ENCODE measurements at places on chromosomes 2 and 18.

DNA sequence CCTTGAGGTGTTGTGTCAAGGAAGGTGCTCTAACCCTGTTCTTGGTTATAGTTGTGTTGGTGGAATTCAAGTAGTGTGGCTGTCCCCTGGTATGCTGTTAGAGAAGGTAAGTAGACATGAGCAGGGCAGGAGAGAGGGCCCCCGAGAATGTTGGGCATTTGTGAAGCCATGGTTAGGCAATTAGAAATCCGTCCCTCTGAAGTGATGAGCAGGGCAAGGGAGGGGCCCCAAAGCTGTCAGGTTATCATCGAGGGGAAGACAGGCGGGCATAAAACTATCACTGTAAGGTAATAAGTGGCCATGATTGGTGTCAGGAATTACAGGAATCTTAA, 5.2 kb downstream of the XRCC5 start:
- DNase-seq, result no peak

DNA sequence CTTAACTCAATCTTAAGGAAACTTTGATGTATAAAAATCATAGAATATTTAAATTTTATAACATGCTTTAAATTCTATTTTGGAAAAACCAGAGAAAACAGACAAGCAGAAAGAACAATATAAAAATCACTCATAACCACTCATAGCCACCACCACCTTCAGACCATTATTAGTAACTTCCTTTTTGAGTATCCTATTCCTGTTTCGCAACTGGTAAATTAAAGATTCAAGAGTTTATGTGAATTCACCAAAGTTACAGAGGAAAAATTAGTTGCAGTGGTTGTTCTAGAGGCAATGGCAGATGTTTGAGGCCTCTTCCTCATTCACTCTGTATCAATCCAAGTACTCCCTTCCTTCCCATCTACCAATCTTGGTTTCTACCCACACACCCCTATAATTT, 49.3 kb upstream of the PROKR1 start:
- DNase-seq, result no peak

- no peak for DNase-seq
These were observed 40.6 kb downstream of the GEMIN6 start for GRCh38 chr2:38818565-38818964.

DNA sequence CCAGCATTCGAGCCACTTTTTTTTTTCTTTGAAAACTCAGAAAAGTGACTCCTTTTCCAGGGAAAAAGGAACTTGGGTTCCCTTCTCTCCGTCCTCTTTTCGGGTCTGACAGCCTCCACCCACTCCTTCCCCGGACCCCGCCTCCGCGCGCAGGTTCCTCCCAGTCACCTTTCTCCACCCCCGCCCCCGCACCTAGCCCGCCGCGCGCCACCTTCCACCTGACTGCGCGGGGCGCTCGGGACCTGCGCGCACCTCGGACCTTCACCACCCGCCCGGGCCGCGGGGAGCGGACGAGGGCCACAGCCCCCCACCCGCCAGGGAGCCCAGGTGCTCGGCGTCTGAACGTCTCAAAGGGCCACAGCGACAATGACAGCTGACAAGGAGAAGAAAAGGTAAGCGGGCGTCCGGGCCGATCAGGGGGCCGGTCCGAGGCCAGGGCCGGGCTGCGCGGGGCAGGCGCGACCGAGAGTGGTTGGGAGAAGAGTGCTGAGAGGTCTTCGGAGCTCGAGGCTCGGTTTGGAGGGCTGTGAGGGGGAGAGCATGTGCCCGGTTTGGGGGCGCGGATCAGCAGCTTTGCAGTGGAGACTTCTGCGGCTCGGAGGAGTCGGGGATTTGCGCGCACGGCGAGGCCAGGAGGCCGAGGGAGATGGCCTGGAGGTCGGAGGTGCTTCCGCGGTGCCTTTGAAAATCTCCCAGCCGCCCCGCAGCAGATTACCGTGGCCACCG, 502 bp downstream of the EPAS1 start:
- DNase-seq, result peak; percentile 81

DNA sequence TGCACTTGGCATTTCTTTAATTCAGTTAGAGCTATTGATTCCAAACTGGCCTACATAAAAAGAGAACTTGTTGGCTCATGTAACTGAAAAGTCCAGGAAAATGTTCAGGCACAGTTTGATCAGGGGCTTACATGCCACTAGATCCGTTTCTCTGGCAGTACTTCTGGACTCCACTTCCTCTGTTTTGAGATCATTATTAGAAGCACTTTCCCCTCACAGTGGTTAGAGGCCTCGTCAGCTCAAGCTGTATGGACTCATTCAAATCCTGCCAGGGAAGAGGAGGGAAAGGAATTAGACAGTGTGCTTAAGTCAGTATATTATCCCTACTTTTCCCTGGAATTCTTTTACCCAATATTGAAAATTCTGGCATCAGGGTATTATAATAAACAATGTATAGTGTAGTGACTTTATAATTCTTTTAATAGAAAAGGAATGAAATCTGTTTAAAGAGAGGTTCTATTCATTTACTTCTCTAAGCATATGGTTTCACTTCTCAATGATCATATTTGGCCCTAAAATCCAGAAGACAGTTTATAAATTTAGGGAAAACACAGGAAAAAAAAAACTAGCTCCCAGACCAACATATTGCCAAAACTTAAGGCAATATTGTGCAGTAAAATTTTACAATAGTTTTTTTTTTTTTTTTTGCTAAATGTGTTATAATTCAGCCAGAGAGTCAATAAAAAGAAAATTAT, 92.0 kb downstream of the ARMC9 start:
- no peak for DNase-seq

DNA sequence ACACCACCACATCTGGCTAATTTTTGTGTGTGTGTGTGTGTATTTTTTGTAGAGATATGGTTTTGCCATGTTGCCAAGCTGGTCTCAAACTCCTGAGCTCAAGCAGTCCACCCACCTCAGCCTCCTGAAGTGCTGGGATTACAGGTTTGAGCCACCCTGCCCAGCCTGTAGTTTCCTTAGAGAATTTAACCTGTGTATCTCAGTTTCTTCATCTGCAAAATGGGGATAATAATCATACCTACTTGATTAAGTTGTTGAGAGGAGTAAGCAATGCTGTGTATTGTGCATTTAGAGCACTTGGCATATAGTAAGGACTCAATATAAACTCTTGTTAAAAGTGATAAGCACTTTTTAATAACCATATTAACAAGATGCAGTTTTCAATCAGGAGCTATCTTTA, 6.3 kb upstream of the SANBR start:
- no peak for DNase-seq

- no peak for DNase-seq
These were observed 90.5 kb upstream of the UPP2 start for GRCh38 chr2:158011055-158011771.

- no peak for DNase-seq
These were observed 474.5 kb downstream of the TGIF1 start for GRCh38 chr18:3924455-3924854.

GRCh38 chr2:60116161-60116875, 437.1 kb downstream of the BCL11A start:
- no peak for DNase-seq

DNA sequence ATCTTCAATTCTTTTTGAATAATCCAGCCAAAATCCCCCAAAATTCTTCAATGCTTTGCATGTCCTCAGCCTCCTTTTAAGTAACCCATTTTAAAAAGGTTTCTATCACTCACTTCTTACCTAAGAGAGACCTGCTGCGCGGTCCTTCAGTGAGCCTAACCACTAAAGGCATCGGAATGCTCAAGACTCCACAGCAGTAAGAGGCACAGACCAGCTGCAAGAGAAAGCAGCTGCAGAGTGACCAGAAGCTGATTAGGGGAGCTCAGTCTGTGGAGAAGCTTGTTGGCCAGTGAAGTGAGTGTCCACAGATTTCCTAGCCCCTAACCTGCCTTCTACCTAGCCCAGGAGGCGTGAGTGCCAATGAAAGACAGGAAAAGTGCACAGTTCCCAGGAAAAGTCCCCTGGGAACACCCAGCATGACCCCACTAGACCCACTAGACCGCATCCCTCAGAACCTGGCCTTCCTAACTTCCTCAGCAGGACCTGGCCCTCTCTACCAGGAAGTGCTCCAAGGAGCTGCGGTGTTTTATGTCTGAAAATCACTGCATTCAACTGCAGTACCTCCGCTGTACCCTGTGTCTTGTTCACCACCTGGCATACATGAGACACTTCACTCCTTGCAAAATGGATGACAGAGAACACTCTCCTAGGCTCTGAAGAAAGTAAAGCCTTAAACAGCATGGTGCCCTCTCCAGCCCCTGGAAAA, 10.1 kb downstream of the MBOAT2 start:
- DNase-seq, result no peak

GRCh38 chr2:164561416-164561815, 59.9 kb downstream of the GRB14 start:
- no peak for DNase-seq

DNA sequence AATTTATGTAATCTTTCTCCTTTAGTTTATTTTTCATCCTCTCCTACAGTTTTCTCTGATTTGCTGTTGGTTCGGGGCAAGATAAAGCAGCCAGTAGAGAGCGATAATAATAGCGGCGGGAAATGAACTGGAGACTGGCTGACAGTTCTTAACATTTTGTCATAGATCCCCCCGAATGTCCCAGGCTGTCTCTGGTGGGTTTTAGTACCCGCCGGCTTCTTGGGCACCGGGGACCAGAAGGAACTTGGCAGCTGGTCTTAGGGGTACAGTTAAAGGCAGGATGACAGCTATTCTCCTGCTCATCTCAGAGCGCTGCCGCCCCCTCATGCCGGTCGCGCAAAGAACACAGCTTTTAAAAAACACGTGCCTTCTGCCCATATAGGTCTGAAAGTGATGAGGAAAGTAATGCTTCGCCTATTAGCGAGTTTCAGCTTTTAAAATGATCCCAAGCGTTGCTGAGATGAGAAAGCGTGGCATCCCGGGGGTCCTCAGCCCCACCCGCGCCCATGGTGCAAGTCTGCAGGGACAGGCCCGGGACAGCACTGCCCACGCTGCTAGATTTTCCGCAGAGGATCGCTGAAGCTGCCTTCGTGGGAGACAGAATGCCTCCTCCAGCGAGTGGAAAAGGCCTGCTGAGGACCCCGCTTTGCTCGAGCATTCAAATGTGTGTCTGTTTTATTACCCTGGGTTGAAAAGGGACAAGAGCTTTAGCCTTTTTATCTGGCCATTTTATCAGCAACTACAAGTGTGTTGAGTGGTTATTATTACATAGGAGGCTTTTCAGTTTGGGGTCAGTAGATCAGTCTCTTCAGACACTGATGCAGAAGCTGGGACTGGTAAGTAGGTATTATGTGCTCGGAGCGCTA, 3.8 kb downstream of the ONECUT2 start:
- DNase-seq, result no peak

- no peak for DNase-seq
These were observed 11.2 kb upstream of the FOSL2 start for GRCh38 chr2:28381225-28382180.

DNA sequence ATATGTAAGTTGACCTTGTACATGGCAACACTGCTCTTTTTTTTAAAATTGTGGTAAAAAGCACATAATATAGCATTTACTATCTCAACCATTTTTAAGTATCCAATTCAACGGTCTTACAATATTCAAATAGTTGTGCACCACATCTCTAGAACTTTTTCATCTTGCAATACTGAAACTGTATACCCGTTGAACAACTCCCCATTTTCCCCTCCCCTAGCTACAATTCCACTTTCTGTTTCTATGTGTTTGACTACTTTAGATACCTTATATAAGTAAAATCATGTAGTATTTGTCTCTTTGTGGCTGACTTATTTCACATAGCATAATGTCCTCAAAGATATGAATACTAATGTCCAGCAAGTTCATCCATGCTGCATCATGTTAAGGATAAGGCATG, 452.1 kb downstream of the TXNL1 start:
- no peak for DNase-seq

- no peak for DNase-seq
These were observed 58.0 kb upstream of the ARL5A start for GRCh38 chr2:151886241-151886640.

DNA sequence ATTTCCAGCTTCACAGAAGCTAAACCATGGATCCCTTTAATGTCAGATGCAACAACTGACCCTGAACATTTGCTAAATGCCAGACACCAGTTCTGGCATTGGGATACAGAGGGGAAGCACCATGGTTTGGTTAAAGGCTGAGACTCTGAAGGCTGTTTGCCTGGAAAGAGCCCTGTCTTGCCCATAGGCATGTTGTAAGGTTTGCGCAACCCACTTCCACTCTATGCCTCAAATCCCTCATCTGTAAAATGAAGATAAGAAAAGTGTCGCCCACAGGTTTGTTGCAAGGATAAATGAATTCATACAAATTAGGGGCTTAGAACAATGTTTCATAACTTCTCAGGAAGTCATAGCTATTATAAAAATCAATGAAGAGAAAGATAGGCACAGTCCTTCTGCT, 380.9 kb upstream of the GYPC start:
- no peak for DNase-seq

DNA sequence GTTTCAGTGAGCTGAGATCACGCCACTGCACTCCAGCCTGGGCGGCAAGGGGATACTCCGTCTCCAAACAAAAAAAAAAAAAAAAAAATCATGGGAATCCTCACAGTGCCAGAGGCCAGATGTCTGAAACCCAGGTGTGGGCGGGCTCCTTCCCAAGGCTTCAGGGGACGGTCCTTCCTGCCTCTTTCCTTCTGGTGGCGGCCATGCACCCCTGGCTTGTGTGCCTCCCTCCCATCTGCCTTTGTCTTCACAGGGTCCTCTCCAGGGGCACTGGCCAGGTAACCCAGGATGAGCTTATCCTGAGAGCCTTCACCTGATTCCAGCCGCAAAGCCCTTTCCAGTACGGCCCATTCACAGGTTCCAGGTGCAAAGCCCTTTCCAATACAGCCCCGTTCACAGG, 40.9 kb upstream of the GPC1 start:
- DNase-seq, result no peak

DNA sequence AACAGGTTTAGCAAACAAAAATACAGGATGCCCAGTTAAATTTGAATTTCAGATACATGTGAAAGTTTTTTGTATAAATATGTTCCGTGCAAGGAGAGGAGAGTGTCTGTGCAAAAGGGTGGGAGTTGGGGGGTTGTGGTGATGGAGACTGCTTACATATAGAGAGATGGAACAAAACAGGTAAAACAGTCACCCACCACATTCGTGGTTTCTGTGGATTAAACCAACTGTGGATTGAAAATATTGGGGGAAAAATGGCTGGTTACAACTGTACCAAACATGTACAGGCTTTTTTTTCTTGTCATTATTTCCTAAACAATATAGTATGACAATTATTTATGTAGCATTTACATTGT, 245.7 kb downstream of the TNS1 start:
- no peak for DNase-seq

DNA sequence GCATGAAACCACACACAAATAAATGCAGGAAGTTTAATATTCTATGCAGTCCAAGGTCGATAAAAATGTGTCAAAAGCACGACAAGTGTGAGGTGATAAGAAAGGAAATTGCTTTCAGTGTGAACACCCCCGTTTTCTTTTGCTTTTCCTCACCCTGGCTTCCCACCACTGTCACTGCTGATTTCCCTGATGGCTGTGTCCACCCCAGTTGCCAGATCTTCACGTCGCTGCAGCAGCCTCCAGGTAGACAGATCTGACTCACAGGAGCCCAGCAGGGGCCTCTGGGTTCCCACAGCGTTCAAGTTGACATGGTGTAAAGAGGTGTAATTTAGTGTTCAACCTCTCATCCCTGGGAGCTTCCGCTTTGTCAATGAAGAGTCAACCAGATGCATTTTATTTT, 128.0 kb upstream of the TACR1 start:
- DNase-seq, result no peak

Measured in activated CD8-positive, alpha-beta memory T cell treated with anti-CD3 and anti-CD28 coated beads, Interleukin-2, amount 50 U/mL, for 4 hours (primary cell).